ENCODE measurements at places on chromosomes 5 and 9.

DNA sequence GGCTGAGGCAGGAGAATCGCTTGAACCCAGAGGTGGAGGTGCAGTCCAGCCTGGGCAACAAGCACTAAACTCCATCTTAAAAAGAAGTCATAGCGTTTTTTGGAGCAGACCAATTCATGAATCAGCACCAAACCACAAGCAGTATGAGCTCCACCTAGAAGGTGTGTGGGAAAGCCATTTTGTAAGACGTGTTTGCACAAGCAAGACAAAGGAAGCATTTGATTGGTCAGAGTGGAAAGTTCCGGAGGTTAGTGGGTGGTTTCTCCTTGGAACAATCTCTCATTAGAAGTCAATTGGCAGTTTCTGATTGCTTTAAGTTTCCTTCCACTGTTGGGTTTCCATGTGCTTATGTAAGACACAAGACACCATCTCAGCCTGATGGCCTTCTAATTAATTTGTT is 5.0 kb downstream of the SRD5A1 start:
- H3K27ac ChIP-seq: no peak overlapping the region
- no peak for DNase-seq
- H3K27me3 ChIP-seq: no peaks in the 10 kb centered on the region
- no peak overlapping the region for H3K4me3 ChIP-seq

- H3K4me1 ChIP-seq: peaks cover 27% of the 10 kb centered on the region
- no peak overlapping the region for H3K27ac ChIP-seq
- H3K27me3 ChIP-seq: no peaks in the 10 kb centered on the region
- no peak for DNase-seq
- H3K36me3 ChIP-seq: no peaks in the 10 kb centered on the region
Measured at GRCh38 chr9:129079829-129080228, 1.1 kb upstream of the DOLPP1 start.

DNA sequence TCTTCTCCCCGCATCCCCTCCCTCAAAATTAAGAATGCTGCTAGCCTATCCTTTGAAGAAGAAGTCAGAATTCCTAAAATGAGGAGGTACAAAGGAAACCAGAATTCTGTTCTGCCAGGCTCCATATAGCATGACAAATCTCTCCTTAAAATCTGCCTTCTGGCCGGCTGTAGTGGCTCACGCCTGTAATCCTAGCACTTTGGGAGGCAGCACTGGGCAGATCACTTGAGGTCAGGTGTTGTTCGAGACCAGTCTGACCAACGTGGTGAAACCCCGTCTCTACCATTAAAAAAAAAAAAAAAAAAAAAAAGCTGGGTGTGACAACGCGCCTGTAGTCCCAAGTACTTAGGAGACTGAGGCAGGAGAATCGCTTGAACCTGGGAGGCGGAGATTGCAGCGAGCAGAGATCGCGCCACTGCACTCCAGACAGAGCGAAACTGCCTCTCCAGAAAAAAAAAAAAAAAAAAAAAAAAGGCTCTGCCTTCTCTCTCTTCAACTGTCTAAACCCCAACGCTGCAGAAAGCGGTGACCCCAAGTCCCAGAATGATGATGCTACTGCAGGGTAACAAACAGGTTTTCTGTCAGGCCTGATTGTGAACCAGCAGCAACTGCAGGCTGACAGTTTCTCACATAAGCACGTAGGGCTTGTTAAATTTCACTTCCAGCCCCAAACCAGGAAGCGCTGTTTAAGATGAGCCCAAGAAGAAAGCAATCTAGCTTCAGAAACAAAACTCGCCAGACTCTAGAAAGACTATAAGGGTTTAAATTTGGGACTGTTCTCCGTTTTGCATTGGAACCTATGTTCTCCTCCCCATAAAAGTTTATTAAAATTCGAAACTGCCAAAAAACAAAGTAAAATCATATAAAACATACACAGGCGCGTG is 963 bp upstream of the CAST start:
- peak overlapping the region; percentile 94 for H3K27ac ChIP-seq
- DNase-seq: peak; percentile 61
- H3K4me3 ChIP-seq: peak overlapping the region; percentile 96

- no peak overlapping the region for H3K27ac ChIP-seq
- H3K4me3 ChIP-seq: no peak overlapping the region
- no peak for DNase-seq
- H3K27me3 ChIP-seq: no peaks in the 10 kb centered on the region
- H3K36me3 ChIP-seq: peaks cover 14% of the 10 kb centered on the region
Measured at GRCh38 chr9:113164536-113165300, 13.9 kb downstream of the SLC31A2 start.

DNA sequence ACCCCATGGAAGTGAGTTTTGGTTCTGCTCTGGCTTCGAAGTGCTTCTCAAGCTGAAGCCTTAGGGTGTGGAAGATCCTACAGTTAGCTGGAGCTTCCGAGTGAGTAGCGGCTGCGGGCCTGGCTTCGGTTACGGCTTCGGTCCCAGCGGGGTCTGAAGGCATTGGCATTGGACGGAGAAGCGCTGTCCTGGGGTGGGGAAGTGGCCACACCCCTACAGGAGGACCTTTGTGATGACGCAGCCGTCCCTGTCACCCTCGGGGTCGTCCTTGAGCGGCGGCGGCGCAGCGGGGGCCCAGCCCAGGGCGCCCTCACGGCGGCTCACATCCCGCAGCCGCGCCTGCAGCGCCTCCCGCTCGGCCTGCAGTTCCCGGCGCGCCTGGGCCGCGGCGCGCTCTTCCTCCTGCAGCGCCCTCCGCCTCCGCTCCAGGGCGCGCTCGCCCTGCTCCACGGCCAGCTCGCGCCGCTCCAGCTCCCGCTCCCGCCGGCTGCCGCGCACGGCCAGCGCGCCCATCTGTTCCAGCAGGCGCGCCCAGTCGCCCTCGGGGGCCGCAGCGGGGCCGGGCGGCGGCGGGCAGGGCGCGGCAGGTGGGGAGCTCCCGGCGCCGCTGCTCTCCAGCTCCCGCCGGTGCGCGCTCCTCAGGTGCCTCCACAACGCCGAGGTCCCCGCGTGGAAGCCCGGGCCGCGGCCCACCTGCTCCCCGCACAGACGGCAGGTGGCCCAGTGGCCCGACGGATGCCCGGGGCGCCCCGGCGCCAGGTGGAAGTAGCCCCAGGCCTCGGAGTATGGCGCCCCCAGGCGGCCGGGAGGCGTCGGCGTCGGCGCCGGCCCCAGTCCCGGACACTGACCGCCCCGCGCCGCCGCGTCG is 9.9 kb downstream of the ZBED3 start:
- peak overlapping the region; percentile 37 for H3K4me3 ChIP-seq
- H3K27me3 ChIP-seq: no peaks in the 10 kb centered on the region
- no peak overlapping the region for H3K27ac ChIP-seq
- peak; percentile 61 for DNase-seq

GRCh38 chr5:13591621-13592020 is 352.9 kb downstream of the DNAH5 start:
- no peak overlapping the region for H3K27ac ChIP-seq
- DNase-seq: no peak
- no peaks in the 10 kb centered on the region for H3K4me1 ChIP-seq
- H3K36me3 ChIP-seq: no peaks in the 10 kb centered on the region
- H3K27me3 ChIP-seq: no peaks in the 10 kb centered on the region

- H3K27ac ChIP-seq: no peak overlapping the region
- no peak for DNase-seq
- no peak overlapping the region for H3K4me3 ChIP-seq
- H3K36me3 ChIP-seq: no peaks in the 10 kb centered on the region
Measured at GRCh38 chr5:172377856-172378255, 76.5 kb downstream of the SH3PXD2B start.

- H3K27me3 ChIP-seq: peaks cover 6% of the 10 kb centered on the region
- DNase-seq: no peak
- no peak overlapping the region for H3K4me3 ChIP-seq
- H3K36me3 ChIP-seq: peaks cover 1% of the 10 kb centered on the region
- no peak overlapping the region for H3K27ac ChIP-seq
- no peaks in the 10 kb centered on the region for H3K4me1 ChIP-seq
Measured at GRCh38 chr5:98749046-98749445, 24.4 kb upstream of the RGMB start.

Measured in activated naive CD4-positive, alpha-beta T cell treated with anti-CD3 and anti-CD28 coated beads for 36 hours (primary cell).